ENCODE measurements at places on chromosomes 4 and X.
A peak's percentile ranks its signal among the peaks of the same experiment; 100 is the strongest.

GRCh38 chr4:147590249-147590920 lies 26.8 kb upstream of the TMEM184C start:
- no peak overlapping the region for H3K27ac ChIP-seq
- H3K4me1 ChIP-seq = no peaks in the 10 kb centered on the region
- no peak for DNase-seq

GRCh38 chr4:140374130-140374477 lies 658 bp downstream of the SCOC start:
- H3K27ac ChIP-seq = peak overlapping the region; percentile 74
- H3K36me3 ChIP-seq = peaks cover 3% of the 10 kb centered on the region
- no peaks in the 10 kb centered on the region for H3K27me3 ChIP-seq
- DNase-seq = no peak

DNA sequence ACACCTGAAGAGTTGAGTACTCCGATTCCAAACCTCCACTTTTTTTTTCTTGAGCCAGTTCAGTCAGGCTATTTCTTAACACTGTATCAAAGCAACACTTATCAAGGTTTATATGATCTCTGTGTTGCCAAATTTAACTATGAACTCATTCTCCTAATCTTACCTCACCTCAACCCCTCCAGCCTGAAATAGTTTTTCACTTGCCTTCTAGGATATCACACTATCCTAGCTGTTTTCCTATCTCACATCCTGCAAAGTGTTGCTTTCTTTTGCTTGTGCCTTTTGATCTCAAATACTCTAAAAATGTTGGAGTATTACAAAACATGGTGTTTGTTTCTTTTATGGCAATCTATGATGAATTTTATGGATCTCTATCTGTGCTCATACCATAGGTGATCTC lies 415.0 kb downstream of the CFAP47 start:
- no peaks in the 10 kb centered on the region for H3K36me3 ChIP-seq
- no peaks in the 10 kb centered on the region for H3K27me3 ChIP-seq
- no peak for DNase-seq

DNA sequence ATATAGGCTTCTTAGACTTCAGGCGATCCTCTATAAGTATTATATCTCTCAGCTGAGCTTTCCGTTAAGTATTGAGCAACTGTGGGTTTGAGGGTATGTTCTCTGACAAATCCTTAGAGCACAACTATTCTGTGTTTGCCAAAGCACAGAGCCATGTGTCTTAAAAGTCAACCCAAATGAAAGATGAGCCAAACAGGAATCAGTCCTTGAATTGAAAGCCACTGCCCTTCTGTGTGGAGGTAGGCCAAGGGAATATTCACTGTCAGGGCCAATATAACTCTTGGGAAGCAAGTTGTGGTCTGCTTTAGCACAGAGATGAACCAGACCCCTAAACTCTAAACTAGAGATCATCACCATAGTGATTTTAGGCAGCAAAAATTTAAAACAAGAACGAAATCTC lies 164.0 kb downstream of the STAG2 start:
- H3K36me3 ChIP-seq = no peaks in the 10 kb centered on the region
- H3K27ac ChIP-seq = no peak overlapping the region
- H3K27me3 ChIP-seq = no peaks in the 10 kb centered on the region
- H3K4me1 ChIP-seq = no peaks in the 10 kb centered on the region
- DNase-seq = no peak
- H3K4me3 ChIP-seq = no peak overlapping the region

GRCh38 chrX:78687586-78687985 lies 28.5 kb upstream of the RTL3 start:
- no peaks in the 10 kb centered on the region for H3K36me3 ChIP-seq
- peak overlapping the region; percentile 56 for H3K27ac ChIP-seq
- no peaks in the 10 kb centered on the region for H3K27me3 ChIP-seq
- DNase-seq = no peak
- H3K4me3 ChIP-seq = no peak overlapping the region
- peaks cover 9% of the 10 kb centered on the region for H3K4me1 ChIP-seq

- peaks cover 4% of the 10 kb centered on the region for H3K27me3 ChIP-seq
- no peak overlapping the region for H3K4me3 ChIP-seq
- no peak for DNase-seq
- H3K27ac ChIP-seq = no peak overlapping the region
- H3K36me3 ChIP-seq = no peaks in the 10 kb centered on the region
- no peaks in the 10 kb centered on the region for H3K4me1 ChIP-seq
Measured at GRCh38 chr4:37383579-37384229, 139.2 kb downstream of the NWD2 start.
